ENCODE measurements at places on chromosomes 1 and 21. TPM values are rescaled to one million over a fixed set of nuclear protein-coding genes. Genes with fewer than 3 reads are reported as not detected.
A peak's percentile ranks its signal among the peaks of the same experiment; 100 is the strongest.

EFNA4 gene
- 4.6 TPM for total RNA-seq

DNA sequence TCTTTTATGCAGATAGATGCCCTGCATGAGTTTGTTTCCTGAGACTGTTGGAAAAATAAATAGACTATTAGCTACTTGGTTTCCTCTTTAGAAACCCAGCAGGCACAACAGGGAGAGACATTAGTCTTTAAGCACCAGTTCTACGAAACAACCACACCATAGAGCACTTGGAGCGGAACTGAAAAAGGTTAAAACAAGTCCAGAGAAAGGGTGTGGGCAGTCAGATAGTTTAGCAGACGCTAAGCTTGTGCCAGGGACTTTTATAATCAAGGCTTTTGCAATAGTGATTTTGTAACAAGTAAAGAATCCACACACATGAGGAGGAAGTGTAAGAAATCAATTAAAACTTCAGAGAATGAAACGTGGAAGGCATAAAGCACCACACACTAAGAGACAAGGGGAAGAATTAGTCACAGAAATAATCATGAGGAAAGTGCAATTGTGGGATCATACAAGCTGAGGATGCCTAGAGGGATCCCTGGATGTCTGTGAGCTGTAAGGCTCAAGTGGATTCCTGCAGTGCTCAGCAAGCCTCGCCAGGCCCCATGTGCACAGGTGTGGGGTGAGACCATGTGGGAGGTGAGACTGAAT is 37.8 kb upstream of the TLR5 start:
- DNase-seq, result no peak
- no peaks in the 10 kb centered on the region for H3K36me3 ChIP-seq
- peaks cover 43% of the 10 kb centered on the region for H3K4me1 ChIP-seq
- no peak overlapping the region for H3K27ac ChIP-seq
- no peaks in the 10 kb centered on the region for H3K27me3 ChIP-seq

DSTYK gene
- 17.5 TPM for total RNA-seq

BARHL2 gene
- not detected for total RNA-seq

FTCD gene
- total RNA-seq, result 2.1 TPM

RBP7 gene
- not detected for total RNA-seq

DNA sequence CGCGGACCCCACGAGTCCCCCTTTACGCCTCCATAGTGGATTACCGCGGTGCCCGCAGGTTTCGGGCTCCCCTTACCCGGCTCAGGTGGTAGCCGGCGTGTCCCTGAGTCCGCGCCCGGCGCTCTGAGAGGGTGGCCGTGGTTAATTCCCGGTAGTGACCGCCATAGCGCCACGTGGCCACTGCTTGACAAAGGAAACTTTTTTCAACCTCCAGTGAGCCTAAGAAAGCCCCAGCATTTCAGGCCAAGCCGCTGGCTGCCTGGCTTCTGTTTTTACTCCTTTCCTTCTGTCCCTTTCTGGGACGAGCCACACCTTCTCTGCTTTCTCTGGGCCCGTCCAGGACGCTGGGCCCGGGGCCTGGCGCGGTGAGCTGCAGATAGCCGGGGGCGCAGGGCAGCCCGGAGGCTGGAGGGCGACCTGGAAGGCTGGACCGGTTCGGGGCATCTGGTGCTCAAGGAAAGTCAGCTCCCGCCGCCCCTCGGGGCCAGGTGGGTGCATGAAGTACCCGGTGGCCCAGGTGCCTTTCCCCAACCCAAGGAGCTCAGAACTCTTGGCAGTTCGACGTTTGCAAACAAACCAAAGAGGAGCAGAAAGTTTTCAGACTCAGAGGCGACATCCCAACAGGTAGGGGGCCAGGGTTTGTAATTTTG is 540 bp upstream of the C1orf198 start:
- H3K27me3 ChIP-seq, result peaks cover 27% of the 10 kb centered on the region
- DNase-seq, result no peak
- peak overlapping the region; percentile 89 for H3K4me3 ChIP-seq
- H3K4me1 ChIP-seq, result peaks cover 28% of the 10 kb centered on the region
- H3K36me3 ChIP-seq, result no peaks in the 10 kb centered on the region
- H3K27ac ChIP-seq, result peak overlapping the region; percentile 83

- no peak overlapping the region for H3K27ac ChIP-seq
- DNase-seq, result peak; percentile 31
Observed at GRCh38 chr1:197521118-197521739, 253.2 kb downstream of the CRB1 start.

- no peaks in the 10 kb centered on the region for H3K27me3 ChIP-seq
- DNase-seq, result no peak
- H3K27ac ChIP-seq, result no peak overlapping the region
- H3K4me1 ChIP-seq, result peaks cover 6% of the 10 kb centered on the region
- H3K36me3 ChIP-seq, result no peaks in the 10 kb centered on the region
Observed at GRCh38 chr1:177858332-177858821, 111.5 kb downstream of the SEC16B start.
